A673 (cell line): ENCODE measurements at places on chromosomes 6 and 20. TPM values are rescaled to one million over a fixed set of nuclear protein-coding genes. Genes with fewer than 3 reads are reported as not detected.

BCAS4 gene
- total RNA-seq, result 28.4 and 35.2 TPM in 2 replicates

DNA sequence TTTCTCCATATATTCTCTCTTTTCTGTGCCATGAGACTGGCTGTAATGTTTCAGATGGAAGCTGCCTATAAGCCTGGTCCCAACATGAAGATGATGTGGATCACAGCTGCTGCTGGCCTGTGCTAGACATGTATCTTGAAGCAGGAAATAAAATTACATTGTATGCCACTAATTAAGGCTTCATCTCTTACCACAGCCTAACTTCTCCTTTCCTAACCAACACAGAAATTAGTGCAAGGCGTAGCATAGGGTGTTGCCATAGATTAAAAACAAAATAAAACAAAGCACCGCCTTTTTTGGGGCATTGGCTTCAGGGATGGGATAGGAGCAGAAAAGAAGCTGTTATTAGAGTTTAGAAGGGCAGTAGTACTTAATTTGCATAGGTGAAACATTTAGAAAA, 4.7 kb upstream of the SLC17A4 start:
- no peak for DNase-seq

KCNK15 gene
- not detected in 2 replicates for total RNA-seq

GRCh38 chr20:64083804-64084684, at the start of gene LKAAEAR1:
LKAAEAR1 (minus strand) TSS chr20:64084398; CDS start chr20:64084219, 179 bp downstream.
- no peak for DNase-seq

STK38 gene
- total RNA-seq, result 21.2 and 24.2 TPM in 2 replicates

DNA sequence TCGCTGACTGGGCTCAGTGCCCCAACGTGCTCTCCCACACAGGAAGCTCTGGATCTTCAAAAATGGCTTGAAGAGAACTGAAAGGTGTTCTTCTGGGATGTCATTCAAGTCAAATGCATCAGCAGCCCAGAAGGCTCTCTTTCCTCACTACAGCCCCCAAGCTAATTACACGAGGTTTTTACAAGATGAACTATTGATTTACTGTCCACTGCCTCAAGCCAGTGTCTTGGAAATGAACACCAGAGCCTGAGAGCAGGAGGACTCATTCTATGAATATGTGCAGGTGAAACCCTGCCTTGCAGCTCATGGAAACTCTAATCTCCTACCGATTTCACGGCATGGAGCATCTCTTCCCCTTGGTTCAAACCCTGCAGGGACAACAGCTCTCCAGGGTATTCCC, 98.9 kb upstream of the CST7 start:
- no peak for DNase-seq

SPTLC3 gene
- total RNA-seq, result 0.06 and 0.22 TPM in 2 replicates

GRCh38 chr20:54468082-54468481, 7.3 kb upstream of the DOK5 start:
- no peak for DNase-seq

DNA sequence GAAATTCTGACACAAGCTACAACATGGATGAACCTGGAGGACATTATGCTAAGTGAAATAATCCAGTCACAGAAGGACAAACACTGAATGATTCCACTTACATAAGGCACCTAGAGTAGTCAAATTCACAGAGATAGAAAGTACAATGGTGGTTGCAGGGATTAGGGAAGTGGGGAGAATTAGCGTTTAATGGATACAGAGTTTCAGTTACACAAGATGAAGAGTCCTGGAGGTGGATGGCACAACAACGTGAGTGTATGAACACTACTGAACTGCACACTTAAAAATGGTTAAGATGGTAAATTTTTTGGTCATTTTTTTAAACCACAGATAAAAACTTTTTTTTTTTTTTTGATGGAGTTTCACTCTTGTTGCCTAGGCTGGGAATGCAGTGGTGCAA, 24.7 kb downstream of the MOCS3 start:
- no peak for DNase-seq

GRCh38 chr6:106747139-106747538, 117.8 kb downstream of the QRSL1 start:
- DNase-seq, result no peak

- DNase-seq, result peak; percentile 17
Measured at GRCh38 chr20:56995635-56996075, 270.8 kb downstream of the BMP7 start.

PCMT1 gene
- 110 and 115 TPM in 2 replicates for total RNA-seq

DNA sequence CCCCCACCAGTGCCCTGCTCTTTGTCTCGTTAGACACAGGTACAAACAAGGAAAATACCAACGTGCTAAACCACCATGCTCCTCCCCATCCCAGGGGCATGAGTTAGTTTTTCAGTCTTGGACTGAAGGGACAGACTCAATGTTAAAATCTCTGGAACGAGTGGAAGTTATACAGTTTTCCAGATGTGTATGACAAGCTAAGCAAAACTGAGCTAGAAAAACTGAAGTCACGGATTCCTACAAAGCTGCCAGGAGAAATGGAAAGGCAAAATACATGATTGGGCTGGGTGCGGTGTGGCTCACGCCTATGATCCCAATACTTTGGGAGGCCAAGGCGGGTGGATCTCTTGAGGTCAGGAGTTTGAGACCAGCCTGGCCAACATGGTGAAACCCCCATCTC, 34.3 kb upstream of the QKI start:
- DNase-seq, result no peak

GRCh38 chr6:43771858-43772680, 2.1 kb downstream of the VEGFA start:
- DNase-seq, result peak; percentile 67

- DNase-seq, result peak; percentile 29
Measured at GRCh38 chr6:26025047-26025893, 62.0 kb upstream of the HFE start.

ANKRD6 gene
- total RNA-seq, result 25.4 and 36.4 TPM in 2 replicates

- DNase-seq, result no peak
Measured at GRCh38 chr6:26561533-26562466, 23.6 kb downstream of the HMGN4 start.

DNA sequence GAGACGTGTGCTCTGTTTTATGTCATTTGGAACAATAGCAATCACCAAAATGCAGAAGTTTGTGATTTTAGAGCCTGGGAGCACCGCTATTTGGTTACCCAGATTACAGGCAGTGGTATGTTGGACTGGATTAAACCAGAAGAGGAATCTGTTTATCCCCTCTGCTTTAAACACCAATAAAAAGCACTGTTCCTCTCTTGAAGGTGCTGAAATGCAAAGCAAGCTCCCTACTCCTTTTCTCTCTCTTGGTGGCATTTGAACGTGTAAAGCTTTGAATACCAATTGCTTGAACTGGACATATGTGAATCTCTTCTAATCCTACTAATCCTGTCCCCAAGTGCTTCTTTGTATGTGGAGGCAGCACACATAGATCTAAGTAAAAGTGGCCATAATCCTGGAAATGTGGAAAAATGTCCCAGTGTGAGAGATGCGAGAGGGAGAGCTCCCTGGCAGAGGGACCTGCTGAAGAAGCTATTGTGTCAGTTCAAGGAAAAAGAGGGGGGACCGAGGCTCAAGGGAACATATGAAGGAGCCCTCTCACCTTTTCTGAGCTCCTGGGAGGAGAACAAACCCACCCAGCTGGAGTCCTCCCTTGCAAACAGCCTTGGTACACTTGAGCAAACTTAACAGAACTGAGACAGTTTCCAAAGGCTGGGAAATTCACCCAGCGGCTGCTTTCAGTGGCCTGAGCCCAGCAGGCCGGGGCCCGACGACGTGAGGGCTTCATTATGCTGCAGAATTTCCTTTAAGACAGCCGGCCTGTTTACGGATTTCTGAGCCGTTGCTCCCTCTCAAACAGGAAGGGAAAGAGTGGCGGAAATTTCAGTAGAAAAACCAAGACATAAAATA, 18.8 kb upstream of the OLIG3 start:
- no peak for DNase-seq

GRCh38 chr6:33958526-33959328, 154.9 kb upstream of the MLN start:
- DNase-seq, result peak; percentile 74

MYT1 gene
- not detected in 2 replicates for total RNA-seq

GRCh38 chr6:31969712-31970603, 2.0 kb downstream of the DXO start:
- DNase-seq, result no peak

- peak; percentile 40 for DNase-seq
Measured at GRCh38 chr6:39934131-39934757, at the start of gene MOCS1. MOCS1 (minus strand) TSS chr6:39934462; CDS start chr6:39934417, 45 bp downstream.

DNA sequence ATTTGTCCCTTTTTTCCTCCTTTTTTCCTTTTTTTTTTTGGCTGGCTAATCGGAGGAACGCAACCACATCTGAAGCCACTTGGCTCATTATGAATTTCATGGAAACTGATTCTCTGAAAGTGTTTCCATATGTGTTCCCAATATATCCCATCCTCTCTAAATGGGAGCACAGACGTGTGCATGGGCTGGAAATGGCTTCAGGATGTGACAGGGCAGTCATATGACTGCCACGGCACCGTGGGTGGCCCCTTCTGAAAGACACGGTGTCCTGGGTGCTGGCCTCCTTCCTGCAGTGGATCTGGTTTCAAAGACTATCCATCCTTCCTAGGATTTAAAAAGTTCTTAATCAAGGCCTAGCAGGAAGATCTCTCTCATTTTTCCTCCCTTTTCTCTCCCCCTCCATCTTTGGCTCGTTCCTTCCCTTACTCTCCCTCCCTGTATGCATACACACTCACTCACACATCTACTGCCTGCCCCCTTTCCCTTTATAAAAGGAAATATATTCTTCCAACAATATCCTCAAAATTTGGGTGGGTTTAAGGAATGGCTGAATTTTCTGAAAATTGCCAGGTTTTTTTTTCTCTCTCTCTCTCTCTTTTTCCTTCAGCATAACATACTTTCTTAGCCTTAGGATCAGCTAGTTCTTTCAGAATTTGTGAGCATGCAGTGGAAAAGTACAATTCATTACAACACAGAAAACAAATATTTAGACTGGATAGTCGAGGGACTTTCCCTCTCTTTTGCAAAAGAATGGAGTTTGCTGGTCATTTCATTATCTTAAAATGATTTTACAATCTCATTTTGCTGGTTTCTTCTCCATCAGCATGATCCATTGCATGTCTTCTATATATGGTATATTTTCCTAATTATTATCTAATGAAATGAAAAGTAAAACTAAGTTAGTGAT, 161.2 kb upstream of the SUPT3H start:
- peak; percentile 36 for DNase-seq

DNA sequence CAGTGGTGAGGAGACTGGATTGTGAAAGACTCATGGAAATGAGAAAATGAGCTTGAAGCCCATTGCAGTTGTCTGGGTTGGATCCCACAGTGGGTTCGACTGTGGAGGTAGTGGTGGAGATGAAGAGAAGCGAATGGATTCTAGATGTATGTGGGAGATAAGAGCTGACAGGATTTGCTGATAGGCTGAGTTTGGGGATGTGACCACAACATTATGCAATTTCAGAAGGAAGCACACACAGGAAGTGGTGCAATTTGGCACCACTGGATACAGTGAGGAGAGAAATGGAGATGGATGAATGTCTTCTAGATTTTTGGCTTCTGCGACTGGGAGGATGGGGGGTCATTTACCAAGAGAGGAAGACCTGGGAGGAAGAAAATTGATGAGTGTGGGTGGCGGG, 64.4 kb upstream of the MAFB start:
- DNase-seq, result no peak

GRCh38 chr6:130116273-130116672, 97.9 kb downstream of the L3MBTL3 start:
- no peak for DNase-seq

- peak; percentile 28 for DNase-seq
Measured at GRCh38 chr6:107670792-107671199, 153.3 kb downstream of the SCML4 start.

TRIM40 gene
- total RNA-seq, result not detected in 2 replicates

GRCh38 chr20:51217347-51218045, 194.6 kb upstream of the KCNG1 start:
- DNase-seq, result no peak

- DNase-seq, result peak; percentile 70
Measured at GRCh38 chr6:71012866-71013469, 56.1 kb upstream of the B3GAT2 start.

GRCh38 chr6:30200551-30201281, 12.5 kb downstream of the TRIM26 start:
- no peak for DNase-seq

DNA sequence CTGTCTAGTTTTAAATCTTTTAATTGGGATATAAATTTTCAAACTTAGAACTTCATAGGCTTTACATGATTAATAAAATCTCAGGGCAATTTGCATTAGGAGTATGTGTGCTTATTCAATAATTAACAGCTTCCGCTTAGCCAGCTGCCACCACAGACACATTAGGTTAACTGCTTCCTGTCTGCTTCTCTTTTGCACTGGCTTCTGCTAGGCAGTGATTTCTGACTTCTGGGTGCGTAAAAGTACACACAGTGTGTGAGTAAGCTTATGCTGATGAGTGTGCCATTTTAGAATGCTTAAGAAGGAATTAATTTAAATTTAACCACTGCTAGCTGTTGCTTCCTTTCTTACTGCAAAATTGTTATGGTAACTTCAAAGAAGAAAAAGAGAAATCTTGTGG, 73.9 kb downstream of the F13A1 start:
- DNase-seq, result peak; percentile 92

ZBTB46 gene
- total RNA-seq, result 0.96 and 1.1 TPM in 2 replicates

DNA sequence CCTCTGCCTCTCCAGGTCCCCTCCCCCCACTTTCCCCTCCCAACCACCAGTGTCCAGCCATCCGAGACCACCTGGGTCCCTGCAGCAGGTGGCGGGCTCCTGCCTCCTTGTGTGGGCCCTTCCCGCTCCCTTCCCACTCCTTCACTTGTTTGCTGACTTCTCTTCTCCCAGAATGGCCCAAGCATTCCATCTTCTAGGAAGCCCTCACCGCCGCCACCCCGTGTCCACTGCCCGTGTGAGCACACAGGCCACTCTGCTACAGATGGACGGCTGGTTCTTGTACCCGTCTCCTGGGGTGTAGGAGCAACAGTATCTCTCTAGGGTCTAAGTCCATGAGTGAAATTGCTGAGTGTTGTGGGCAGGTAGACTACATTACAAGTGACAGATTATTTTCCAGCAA, 15.0 kb downstream of the BPHL start:
- no peak for DNase-seq

GRCh38 chr6:106574741-106575458, 54.4 kb downstream of the RTN4IP1 start:
- DNase-seq, result no peak

DNA sequence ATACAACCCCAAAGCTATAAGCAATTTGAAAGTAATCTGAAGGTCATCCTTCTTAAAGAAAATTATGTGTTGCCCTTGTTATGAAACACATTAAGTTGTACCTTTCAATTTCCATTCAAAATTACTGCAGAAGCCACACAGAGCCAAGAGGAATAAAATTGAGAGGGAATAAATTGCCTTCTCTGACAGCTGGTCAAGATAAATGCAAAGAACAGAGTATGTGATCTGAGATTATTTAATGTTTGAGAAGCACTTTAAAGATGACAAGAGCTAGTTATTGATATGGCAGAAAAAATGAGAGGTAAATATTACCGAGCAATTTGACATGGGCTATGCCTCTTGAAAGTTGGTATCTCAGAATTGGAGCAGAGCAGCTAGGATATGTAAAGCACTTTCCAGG, 61.6 kb downstream of the TRDN start:
- no peak for DNase-seq

- DNase-seq, result peak; percentile 65
Measured at GRCh38 chr6:136582711-136583471, 32.7 kb upstream of the MAP7 start.

IP6K3 gene
- total RNA-seq, result not detected in 2 replicates
